Vagina (tissue), 2 donors: ENCODE measurements at places on chromosomes 3 and 15.

GRCh38 chr3:98095882-98096281 lies 8.9 kb downstream of the OR5AC2 start:
- no peak for DNase-seq

DNA sequence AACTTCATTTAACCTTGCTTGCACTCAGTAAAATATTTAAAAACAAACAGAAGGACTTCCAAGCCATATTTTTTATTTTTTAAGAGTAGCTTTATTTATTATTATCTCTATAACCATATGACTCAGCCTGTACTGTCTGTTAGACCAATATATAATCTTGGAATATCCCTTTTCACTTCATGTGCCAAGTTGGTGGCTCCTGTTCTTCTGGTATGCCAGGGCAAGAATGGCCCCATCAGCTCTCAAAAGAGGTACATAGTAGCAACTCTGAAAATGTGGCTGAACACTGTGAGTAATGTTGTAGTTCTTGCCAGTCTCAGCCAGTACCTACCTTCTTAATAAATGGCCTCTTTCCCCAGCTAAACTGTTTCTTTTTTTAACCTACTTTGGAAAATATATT lies 257.0 kb upstream of the UBE2E1 start:
- no peak for DNase-seq

- DNase-seq = no peak
These were observed 25.1 kb downstream of the SPSB4 start for GRCh38 chr3:141076036-141076773.

DNA sequence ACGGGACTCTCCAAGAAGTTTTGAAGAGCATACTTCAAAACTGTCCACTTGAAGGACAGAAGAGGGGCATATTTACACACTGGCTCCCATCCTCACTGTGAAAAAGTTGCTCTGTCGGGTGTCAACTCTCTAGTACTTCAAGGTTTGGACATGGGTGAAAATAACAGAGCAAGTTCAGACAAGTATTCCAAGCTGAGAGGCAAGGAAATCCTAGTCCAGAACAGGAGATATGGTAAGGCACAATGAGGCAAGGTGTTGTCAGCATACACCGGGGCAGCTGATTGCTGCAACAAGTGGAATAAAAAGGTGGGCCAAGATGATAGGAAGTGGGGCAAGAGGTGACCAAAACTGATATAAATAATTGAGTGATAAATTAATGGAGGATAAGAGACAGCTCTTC lies 4.8 kb upstream of the TFDP2 start:
- DNase-seq = no peak
